ENCODE measurements at places on chromosomes 2 and 18.
A peak's percentile ranks its signal among the peaks of the same experiment; 100 is the strongest.

GRCh38 chr18:74430806-74431571, 26.1 kb downstream of the DIPK1C start:
- no peak for DNase-seq

DNA sequence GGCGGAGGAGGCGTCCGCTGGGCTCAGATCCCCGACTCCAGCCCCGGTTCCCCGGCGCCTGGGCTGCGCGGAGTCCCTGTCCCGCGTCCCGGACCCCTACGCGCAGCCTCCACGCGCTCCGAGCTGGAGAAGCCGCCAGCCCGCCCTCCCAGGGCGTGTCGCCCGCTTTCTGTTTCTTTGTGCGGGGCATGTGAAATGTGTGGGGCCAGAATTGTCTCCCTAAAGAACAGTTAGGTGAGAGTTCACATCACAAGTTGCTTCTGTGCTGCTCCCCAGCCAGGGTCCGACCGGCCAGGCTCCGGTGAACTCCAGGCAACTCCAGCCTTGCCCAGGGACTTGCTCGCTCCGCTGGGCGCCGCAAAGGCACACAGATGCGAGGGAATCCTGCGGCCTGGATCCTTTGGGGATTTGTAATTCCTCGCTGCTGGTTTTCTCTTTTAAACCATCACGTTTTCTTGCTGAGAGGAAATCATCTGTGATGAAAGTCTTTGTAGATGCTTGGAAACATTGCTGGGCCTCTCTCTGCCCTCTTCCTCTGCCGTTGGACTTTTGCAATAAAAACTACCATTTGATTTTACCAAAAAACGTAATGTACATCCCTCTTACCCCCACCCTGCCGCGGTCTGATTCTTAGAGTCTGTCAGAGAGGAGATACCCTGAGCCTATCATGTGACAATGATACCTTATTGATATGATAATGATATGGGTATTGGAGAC, 631 bp downstream of the GYPC start:
- peak; percentile 55 for DNase-seq

- DNase-seq: no peak
Measured at GRCh38 chr2:237626813-237627440, 460 bp upstream of the LRRFIP1 start.

DNA sequence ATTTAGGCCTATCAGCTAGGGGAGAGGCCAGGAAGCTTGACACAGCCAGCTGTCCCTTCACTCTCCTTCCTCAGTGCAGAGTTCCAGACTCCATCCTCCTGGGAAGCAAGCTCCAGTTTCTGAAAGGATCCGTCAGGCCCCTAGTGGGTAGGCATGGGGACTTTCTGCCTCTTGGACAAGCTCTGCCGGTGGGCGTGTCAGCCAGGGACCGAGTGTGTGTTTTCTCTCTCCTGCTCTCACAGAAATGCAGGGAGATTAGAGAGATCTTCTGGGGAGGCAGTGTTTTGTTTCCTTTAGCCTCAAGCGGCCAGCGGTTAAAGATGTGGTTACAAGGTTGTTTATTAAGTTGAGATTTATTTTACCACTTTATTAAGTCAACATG, 29.9 kb upstream of the OTOS start:
- DNase-seq: no peak

DNA sequence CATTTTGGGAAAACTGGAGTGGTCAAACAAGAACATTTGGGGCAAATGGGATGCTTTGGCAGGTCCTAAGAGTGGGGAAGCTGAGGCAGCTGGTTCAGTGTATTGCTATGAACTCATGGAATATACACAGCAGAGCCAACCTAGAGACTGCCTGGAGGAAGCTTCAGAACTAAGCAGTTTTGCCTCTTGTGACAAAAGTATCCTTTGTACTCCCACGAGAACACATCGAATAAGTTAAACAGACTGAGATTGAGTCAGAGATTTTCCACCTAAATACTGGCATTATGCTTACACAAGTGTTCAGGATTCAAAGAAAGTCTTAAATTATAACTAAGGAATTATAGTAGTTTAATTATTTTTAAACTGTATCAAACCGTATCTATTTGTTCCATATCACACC, 5.2 kb upstream of the ARMC9 start:
- DNase-seq: no peak

DNA sequence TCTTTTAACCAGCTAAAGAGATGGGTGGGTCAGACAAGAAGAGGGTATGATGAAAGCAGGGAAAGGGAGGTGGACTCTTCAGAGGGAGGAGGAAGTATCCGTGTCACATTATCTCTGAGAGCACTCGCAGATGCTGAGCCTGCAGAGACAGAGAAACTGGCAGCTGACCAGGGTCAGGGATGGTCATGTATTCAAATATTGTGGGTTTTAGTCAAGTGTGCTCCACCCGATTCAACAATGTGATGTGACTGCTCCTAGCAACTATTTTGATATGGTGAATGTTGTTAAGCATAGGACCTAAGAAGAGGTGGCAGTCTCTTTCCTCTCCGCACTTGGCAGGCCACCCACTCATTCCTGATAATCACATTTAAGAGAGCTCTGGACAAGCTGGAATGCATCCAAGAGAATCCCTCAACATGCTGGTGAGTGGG, 1.3 kb upstream of the CLIP4 start:
- peak; percentile 82 for DNase-seq

DNA sequence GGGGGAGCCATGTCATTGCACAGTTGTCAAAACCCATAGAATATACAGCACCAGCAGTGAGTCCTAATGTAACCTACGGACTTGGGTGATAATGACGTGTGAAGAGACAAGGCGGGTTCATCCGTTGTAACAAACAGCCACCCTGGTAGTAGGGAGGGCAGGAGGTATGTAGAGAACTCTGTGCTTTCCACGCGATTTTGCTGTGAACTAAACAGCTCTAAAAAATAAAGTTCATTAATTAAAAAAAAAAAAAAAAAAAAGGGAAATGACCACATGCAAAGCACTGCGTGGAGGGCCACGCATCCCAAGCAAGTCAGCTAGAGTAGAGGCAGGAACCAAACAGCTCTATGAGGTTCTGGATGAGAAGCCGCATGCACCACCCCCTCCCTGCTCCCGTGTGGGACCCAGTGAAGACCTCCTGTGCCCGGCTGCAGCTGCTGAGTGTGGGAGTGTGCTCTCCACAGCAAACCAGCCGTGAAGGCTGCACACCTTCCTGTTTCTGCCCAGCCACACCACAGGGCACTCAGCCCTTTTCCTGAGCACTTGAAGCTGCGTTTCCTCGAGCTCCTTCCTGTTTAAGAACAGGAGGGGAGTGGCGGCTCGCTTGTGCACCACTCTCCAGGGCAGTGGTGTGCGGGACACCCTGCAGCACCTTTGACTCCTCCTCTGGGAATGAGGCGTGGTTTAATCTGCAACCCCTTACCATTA, 65.6 kb downstream of the ODC1 start:
- DNase-seq: no peak

GRCh38 chr2:127515383-127515915, 10.8 kb downstream of the IWS1 start:
- peak; percentile 73 for DNase-seq

DNA sequence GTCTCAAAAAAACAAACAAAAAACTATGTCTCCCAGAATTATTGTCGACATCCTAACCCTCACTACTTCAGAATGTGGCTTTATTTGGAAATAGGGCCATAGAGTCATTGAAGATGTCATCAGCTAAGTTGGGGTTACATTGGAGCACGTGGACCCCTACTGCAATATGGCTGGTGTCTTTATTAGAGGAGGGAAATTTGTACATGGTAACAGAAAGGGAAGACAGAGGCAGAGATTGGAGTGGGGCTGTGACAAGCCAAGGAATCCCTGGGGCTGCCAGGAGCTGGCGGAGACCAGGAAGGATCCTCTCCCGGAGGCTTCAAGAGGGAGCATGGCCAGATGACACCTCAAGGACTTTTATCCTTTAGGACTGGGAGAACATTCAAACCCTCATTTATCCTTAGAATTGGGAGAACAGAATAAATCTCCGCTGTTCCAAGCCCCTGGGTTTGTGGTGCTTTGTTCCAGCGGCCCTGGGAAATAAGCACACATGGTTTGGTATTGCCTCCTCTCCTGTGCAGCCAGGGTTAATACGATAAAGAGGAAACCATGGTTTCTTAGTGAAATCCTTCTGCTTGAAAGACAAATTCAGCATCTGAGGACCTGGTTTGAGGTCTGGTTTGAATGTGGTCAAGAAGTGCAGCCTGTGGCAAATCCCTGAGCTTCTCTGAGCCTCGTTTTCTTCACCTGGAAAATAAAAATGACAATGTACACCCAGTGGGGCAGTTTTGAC, 184.7 kb downstream of the MYCN start:
- no peak for DNase-seq

DNA sequence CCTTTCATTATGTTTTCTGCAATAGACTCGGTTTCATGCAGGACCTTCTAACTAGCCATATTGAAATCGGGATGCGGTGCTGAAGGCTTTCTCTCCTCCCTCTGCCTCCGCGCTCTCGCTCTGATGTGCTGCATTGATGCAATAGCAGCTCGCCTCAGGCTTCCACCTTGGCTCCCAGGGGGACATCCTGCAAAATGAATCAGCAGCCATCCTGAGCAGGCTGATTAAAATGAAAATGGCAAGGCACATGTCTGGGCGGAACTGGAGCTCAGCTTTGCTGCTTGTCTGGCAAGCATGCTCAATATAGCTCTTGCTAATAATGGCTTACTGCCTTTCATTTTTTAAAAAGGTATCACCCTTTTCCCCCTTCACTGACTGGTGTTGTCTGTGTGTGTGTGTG, 806 bp upstream of the MYT1L start:
- no peak for DNase-seq

- DNase-seq: peak; percentile 53
Measured at GRCh38 chr2:98731041-98731893, at the start of gene MGAT4A. MGAT4A (minus strand) TSS chr2:98731132; CDS start chr2:98726332, 4,800 bp downstream.

- DNase-seq: no peak
Measured at GRCh38 chr2:179222076-179222475, 42.6 kb downstream of the SESTD1 start.

DNA sequence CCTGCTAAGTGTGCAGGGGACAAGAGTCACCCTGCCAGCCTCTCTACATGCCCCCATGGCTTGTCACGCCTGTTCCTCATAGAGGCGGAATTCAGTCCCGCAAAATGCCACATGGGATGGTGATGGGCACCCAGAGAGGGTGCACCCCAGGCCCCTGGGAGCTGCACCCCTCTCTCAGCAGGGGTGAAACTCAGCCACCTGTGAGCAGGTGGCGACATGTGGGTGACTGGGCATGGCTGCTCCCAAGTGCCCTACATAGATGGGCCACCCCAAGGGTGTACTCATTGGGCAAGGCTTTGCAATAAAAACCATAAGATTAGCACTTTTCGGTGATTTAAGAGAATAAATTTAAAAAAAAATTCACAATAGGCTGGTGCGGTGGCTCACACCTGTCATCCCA, 6.3 kb downstream of the HS6ST1 start:
- DNase-seq: no peak

GRCh38 chr2:189533288-189534035, 47.1 kb downstream of the SLC40A1 start:
- DNase-seq: no peak

- no peak for DNase-seq
Measured at GRCh38 chr18:47748093-47748796, 182.2 kb downstream of the SMAD2 start.

- DNase-seq: peak; percentile 92
Measured at GRCh38 chr2:44479127-44479887, 117.6 kb downstream of the CAMKMT start.

GRCh38 chr18:28398471-28398870, 221.5 kb upstream of the CDH2 start:
- DNase-seq: no peak

- no peak for DNase-seq
Measured at GRCh38 chr2:46225150-46225625, 72.0 kb upstream of the EPAS1 start.

DNA sequence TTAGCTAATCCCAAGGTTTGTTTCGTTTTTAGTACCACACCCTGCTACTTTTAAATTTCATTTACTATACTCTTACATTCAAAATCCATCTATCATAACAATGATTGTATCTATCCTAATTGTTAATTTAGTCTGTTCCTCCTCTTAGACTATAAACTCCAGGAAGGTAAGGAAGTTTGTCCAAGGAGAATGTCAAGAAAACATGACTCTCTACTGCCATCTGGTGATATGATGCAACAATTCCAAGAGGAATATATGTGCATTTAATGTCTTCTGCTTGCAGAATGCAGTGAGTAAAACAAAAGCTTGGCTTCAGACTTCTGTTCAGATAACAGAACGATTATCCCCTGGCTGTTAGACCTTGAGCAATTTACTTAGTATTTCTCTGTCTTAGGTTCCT, 1267.1 kb downstream of the LRP1B start:
- peak; percentile 75 for DNase-seq

GRCh38 chr2:164485541-164485940, 135.7 kb downstream of the GRB14 start:
- peak; percentile 30 for DNase-seq

- no peak for DNase-seq
Measured at GRCh38 chr18:36633961-36634412, 194.8 kb downstream of the TPGS2 start.

DNA sequence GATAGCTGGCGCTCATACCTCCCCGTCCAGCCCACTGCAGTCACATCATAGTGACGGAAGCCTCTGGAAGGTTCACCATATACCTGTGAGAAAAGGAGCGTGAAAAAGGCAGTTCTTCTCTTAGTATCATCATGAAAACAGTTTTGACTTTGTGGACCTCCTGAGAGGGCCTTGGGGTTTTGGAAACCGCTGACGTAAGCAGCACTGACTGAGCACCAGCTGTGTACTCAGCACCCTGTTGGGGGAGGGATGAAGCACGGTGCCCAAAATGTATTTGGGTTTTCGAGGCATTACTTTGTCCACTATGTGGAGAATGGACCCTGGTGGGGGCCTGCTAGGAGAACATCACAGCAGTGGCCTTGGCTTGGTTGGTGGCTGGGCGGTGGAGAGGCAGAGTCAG, 5.4 kb downstream of the SCLY start:
- DNase-seq: no peak

- DNase-seq: no peak
Measured at GRCh38 chr18:24398540-24398939, 916 bp upstream of the OSBPL1A start.

DNA sequence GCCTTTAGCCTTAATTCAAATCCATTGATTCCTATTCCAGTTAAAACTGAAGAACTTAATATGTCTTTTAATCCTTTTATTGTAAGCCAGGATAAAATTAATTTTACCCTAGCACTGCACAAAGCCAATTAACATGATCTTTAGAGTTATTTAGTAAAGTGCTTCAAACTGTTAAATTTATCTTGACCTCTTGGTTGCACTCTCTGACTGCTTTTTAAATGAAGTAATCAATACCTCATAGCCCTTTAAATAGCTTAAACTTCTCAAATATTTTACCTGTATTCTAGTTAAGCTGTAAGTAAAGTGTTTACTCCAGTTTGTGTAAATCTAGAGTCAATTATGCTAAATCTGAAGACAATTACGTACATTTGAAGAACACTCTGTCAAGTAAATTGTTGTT, 221.0 kb downstream of the WDR7 start:
- DNase-seq: no peak

DNA sequence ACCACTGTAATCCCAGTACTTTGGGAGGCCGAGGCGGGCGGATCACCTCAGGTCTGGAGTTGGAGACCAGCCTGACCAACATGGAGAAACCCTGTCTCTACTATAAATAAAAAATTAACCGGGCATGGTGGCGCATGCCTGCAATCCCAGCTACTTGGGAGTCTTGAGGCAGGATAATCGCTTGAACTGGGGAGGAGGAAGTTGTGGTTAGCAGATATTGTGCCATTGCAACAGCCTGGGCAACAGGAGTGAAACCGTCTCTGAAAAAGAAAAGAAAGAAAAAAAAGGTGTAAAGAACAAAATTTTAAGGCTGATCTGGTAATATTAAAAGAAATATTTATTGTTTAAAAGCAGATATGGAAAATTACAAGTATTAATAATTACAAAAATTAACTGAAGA, 29.7 kb downstream of the ZNF804A start:
- DNase-seq: no peak

All from cardiac fibroblast (primary cell).